ENCODE measurements at places on chromosomes 3 and 15. TPM values are rescaled to one million over a fixed set of nuclear protein-coding genes. Genes with fewer than 3 reads are reported as not detected.
A peak's percentile ranks its signal among the peaks of the same experiment; 100 is the strongest.

The NPAP1 gene
- 0.56 TPM for total RNA-seq

GRCh38 chr15:101451266-101451799 is 38.2 kb downstream of the PCSK6 start:
- no peaks in the 10 kb centered on the region for H3K27me3 ChIP-seq
- no peak overlapping the region for H3K27ac ChIP-seq
- no peak overlapping the region for H3K4me3 ChIP-seq
- DNase-seq, result peak; percentile 87
- peaks cover 16% of the 10 kb centered on the region for H3K4me1 ChIP-seq

DNA sequence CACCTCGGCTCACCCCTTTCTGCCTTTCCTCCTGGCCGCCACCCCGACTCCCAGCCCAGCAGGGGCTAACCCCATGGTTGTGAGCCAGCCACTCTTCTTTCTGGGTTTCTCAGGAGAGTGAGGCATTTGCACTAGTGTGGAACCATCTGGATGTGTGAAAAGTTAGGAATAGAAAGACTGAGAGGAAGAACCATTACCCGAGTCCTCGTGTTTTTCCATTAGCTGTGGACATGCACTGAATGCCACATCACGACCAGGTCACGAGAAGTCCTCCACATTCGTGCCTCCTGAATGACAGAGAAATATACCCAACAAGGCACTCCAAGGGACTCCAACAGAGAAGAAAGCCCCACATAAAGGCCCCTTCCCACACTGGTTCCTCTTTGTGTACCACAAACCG is 18.0 kb upstream of the RAD18 start:
- no peaks in the 10 kb centered on the region for H3K36me3 ChIP-seq
- H3K27ac ChIP-seq, result no peak overlapping the region
- H3K4me3 ChIP-seq, result no peak overlapping the region
- H3K27me3 ChIP-seq, result no peaks in the 10 kb centered on the region

The GALNT15 gene
- 118 TPM for total RNA-seq

DNA sequence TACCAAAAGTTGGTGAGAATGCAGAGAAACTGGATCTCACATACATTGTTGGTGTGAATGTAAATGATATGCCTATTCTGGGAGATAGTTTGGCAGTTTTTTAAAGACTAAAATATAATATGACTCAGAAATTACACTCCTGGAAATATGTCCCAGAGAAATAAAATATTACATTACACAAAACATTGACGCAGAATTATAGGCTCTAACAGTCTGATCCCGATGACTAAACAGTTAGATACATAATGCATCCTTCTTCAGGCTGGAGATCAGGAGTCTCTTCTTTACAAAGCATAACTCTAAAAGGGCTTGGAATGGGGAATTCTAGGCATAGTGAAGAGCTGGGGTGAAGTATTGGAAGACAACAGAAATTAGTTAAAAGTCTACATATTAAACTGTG is 586.2 kb upstream of the NECTIN3 start:
- DNase-seq, result no peak
- H3K27ac ChIP-seq, result no peak overlapping the region
- H3K36me3 ChIP-seq, result no peaks in the 10 kb centered on the region

The SERINC4 gene
- total RNA-seq, result 0.36 TPM

The CCDC71 gene
- total RNA-seq, result 30.2 TPM

The COL6A6 gene
- 0.71 TPM for total RNA-seq

The MORC1 gene
- not detected for total RNA-seq

DNA sequence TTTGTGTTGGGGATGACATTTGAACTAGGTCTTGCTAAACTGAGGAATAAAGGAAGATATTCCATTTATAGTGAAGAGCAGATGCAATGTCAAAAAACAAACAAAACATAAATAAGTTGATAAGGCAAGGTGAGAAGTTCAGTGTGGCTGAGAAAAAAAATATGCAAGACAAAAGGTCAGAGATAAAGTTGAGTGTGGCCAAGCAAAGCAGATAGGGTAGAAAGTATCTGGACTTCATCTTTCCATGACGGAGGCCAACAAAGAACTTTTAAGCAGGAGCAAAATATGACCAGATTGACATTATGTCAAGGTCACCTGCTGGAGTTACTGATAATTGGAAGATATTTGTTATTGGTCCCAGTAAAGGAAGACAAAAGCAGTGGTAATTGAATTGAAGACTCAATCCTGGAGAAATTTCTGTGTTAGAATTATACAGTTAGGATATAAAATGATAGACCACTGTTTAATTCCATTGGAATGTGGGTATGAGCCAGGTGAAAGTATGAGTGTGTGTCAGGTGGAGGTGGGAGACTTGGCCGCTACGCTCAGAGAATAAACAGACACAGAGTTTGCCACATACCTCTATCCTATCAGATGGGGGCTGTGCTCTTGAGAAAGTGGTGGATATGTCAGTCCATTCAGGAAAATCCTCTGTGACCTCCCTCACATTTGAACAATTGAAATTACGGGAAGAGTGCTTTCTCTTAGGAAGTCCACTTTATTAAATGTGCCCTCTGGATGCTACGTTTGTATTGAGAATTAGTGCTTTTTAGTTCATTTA is 28.1 kb downstream of the ADIPOQ start:
- no peak for DNase-seq
- no peak overlapping the region for H3K27ac ChIP-seq
- H3K36me3 ChIP-seq, result no peaks in the 10 kb centered on the region
- H3K27me3 ChIP-seq, result no peaks in the 10 kb centered on the region
- no peaks in the 10 kb centered on the region for H3K4me1 ChIP-seq
- H3K4me3 ChIP-seq, result no peak overlapping the region

- no peak overlapping the region for H3K27ac ChIP-seq
- no peaks in the 10 kb centered on the region for H3K4me1 ChIP-seq
- no peak overlapping the region for H3K4me3 ChIP-seq
- no peaks in the 10 kb centered on the region for H3K27me3 ChIP-seq
These were observed 48.4 kb downstream of the EPHA3 start for GRCh38 chr3:89155811-89156210.

GRCh38 chr15:36653851-36654250 is 74.4 kb downstream of the CDIN1 start:
- no peak overlapping the region for H3K4me3 ChIP-seq
- H3K27me3 ChIP-seq, result no peaks in the 10 kb centered on the region
- no peaks in the 10 kb centered on the region for H3K4me1 ChIP-seq

DNA sequence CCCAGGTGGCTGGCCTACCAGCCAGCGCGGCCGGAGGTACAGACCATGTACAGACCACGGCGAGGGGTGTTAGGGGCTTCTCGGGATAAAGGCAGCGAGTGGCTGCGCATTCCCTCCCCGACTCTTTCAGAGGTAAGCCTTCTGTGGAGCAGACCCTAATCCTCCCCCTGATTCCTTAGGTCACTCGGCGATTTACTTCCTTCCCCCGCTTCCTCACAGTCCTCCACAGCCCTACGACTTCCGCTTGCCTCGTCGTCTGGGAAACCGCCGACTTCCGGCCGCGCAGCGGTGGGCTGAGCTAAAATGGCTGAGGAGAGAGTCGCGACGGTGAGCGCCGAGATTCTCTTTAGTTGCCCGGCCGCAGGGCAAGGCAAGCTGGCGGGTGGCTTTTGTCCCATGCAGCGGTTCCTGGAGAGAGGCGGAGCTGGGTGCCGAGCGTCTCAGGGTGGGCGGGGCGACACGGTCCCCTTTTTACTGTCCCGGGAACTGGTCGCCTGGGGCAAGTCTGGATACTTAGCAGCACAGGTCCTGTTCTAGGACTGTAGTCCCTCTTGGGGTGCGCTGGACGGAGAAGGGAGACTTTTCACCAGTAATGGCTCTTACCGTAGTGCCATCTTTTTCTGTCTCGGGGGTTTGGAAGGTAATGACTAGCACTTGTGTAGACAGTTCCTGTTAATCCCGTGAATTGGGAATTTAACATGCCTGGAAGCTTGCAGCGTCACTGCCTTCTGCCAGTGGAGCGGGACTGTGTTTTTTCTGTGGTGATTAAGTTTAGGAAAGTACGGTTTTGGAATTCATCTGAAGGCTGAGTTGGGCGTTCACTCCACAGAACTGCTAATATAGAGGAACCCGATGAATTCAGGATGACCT is at the start of the genes BBS4 and HIGD2B:
BBS4 (plus strand) TSS at position 283 of the 870 bp plus-strand sequence; CDS start at position 304, 21 bp downstream.
HIGD2B (minus strand) TSS at position 258 of the 870 bp plus-strand sequence. CDS start 9,808 bp downstream, outside the sequence.
- H3K4me3 ChIP-seq, result peak within 1 kb of the TSS; percentile 71
- no peaks in the 10 kb centered on the region for H3K27me3 ChIP-seq
- H3K27ac ChIP-seq, result peak within 1 kb of the TSS; percentile 75
- H3K4me1 ChIP-seq, result no peaks in the 10 kb centered on the region
- no peaks in the 10 kb centered on the region for H3K36me3 ChIP-seq

The RTP3 gene
- total RNA-seq, result not detected

DNA sequence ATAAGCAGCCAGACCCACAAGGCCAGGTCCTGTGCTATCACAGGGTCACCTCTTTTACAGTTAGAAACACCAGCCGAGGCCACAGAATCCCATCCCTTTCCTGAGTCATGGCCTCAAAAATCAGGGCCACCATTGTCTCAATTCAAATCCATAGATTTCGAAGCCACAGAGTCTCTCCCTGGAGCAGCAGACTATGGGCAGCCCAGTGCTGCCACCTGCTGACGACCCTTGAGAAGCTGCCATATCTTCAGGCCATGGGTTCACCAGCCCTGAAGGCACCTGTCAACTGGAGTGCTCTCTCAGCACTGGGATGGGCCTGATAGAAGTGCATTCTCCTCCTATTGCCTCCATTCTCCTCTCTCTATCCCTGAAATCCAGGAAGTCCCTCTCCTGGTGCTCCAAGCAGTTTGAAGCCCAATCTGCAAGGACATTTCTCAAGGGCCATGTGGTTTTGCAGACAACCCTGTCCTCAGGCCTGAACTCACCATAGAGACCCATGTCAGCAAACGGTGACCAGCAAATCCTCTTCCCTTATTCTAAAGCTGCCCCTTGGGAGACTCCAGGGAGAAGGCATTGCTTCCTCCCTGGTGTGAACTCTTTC is 39.6 kb downstream of the TGM4 start:
- no peaks in the 10 kb centered on the region for H3K27me3 ChIP-seq
- DNase-seq, result peak; percentile 16
- H3K4me1 ChIP-seq, result no peaks in the 10 kb centered on the region
- no peak overlapping the region for H3K4me3 ChIP-seq
- H3K36me3 ChIP-seq, result no peaks in the 10 kb centered on the region

The LRRIQ4 gene
- total RNA-seq, result not detected

The GNAI2 gene
- 72.3 TPM for total RNA-seq

DNA sequence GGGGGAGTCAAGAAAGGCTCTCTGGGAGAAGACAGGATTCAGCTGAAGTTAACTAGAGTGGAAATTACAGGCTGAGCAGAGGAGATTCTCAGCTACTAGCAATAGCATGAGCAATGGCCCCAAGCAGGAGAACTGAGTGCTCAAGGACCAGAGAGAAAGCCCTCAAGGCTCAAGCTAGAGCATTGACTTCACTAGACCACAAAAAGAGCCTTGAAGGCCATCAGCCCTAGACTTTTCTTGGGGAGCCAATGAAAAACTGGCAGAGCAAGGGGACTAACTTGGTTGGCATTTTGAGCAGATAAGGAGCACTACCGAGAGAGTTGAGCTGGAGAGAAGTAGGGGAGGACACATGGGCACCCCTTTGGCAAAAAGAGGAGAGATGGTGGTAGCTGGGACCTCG is 277.6 kb downstream of the FEZF2 start:
- H3K4me1 ChIP-seq, result peaks cover 5% of the 10 kb centered on the region
- H3K27ac ChIP-seq, result no peak overlapping the region
- DNase-seq, result no peak

The SCN5A gene
- total RNA-seq, result 3.7 TPM

DNA sequence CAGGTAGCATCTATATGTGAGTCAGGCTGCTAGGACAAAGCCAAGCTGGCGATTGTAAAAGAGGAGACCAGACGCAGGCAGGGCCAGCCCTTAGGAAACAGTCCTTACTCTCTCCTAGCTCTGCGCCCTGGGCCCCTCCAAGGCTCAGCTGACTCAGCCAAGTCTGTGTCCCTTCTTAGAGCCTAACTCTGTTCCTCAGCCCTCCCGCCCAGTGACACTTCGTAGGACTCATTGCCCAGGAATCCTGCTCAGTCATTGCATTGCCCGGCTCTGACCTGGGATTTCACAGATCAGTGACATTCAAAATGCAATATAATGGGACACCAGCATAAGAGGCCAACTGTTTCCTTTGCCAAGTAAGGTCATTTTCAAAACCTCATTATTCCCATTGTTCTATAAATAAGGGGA is 244.2 kb downstream of the TLE3 start:
- no peak overlapping the region for H3K4me3 ChIP-seq
- H3K27ac ChIP-seq, result no peak overlapping the region
- no peaks in the 10 kb centered on the region for H3K27me3 ChIP-seq

DNA sequence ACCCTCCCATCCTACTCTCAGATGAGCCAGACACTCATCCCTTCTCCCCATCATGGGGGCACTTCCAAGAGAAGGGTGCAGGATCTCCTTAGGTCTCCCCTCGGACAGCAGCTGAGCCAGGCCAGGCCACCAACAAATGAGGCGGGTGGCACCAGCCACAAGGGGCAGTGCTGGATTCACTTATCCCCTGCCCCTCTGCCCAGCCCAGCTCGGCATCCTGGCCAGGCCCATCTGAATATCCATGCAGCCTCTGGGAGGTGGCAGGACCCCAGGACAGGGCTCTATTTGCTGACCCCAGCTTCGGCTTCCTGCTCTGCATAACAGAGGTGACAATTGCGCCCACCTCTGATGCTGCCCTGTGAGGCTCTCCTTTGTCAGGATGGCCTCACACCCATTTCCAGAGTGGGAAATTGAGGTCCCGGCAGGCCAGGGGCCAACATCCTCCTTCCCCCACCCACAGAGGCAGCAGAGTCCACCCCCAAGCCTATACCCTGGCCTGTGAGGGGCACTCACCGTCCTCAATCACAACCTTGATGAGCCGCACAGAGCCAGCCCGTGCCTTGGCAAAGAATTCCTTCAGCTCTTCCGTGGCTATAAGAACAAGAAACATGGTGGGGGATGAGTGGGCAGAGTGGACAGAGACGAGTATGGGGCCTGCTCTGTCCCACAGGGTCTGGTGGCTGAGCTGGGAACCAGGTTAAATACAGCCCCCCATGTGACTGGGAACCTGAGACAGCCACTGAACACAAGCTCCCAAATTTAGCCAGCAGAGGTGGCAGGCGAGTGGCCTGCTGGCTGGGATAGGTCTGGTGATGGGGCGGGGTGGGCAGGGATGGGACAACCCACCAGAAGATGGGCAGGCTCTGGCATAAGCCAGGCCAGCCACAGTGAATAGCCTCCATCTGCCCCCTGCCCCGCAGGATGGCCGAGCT is 4.2 kb downstream of the TWF2 start:
- H3K27me3 ChIP-seq, result no peaks in the 10 kb centered on the region
- H3K36me3 ChIP-seq, result no peaks in the 10 kb centered on the region
- DNase-seq, result peak; percentile 17
- no peak overlapping the region for H3K4me3 ChIP-seq

The SLC24A5 gene
- not detected for total RNA-seq

The GXYLT2 gene
- total RNA-seq, result 47.0 TPM

- H3K4me3 ChIP-seq, result no peak overlapping the region
- no peaks in the 10 kb centered on the region for H3K36me3 ChIP-seq
- no peaks in the 10 kb centered on the region for H3K27me3 ChIP-seq
- DNase-seq, result no peak
- H3K4me1 ChIP-seq, result peaks cover 8% of the 10 kb centered on the region
These were observed 2.2 kb downstream of the WDR6 start for GRCh38 chr3:49009396-49009795.

The VGLL3 gene
- 33.9 TPM for total RNA-seq
